ENCODE measurements at places on chromosomes 3 and 15.

DNA sequence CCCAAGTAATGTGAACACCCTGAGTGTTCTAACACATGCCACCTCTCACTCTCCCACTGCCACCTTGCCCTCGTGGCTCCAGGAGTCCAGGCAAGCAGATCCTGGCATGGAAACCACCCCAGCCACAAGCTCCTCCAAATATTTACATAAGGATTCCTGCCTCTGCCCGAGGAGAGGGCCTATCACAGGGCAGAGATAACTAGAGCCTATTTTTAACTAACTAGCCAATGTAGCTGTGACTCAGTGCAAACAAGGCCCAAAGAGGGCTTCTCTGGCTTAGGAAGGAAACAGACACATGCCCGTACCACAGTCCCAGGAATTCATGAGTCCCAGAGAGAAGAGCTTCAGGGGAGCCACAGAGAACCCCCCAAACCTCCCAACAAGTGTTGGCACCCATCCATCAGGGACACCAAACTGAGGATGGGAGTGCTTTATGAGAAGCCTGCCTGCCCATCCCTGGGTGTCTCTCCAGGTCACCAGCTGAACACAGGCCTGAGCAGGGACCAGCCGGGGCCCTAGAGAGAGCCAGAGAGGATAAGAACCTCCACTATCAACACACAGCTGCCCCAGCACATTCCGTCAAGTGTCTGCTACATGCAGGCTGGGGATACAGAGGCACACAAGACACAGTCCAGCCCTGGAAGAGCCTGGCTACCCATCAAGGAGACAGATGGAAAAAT, 9.2 kb downstream of the FYCO1 start:
- DNase-seq: no peak

DNA sequence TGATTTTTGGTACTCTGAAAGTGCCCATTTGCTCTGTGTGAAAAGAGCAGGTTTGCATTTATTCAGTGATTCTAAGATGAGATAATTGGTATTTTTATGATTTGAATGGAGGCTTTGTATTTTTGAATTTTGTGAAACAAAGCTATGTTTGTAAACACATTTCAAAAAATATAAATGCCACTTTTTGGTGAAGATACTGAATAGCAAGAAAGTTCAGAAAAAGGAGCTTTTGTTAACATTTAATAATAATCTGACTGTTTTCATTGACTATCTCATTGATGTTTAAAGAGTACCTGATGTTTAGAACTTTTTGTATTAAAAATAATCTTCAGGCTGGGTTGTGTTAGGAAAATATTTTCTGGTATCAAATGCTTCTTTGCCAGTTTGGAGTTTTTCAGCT, 23.7 kb downstream of the TCF12 start:
- DNase-seq: no peak

DNA sequence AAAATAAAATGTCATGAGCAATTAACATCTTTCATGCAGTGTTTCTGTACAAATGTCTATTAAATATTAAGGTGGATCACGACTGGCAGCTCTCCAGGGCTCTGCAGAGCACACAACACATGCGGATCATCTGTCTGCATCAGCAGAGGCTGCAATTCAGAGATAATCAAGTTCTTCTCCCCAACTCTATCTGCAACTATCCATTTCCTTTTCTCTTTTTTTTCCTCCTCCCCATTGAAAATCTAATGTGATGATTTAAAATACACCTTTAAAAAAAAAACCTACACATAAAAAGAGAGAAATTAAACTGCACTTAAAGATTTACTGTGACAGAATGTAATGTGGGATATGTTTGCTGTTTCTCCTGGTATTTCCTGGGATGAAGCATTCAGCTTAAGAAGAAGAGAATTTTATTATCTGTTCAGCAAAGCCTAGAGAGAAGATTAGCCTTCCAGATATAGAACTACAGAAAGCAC, 352.6 kb upstream of the CCDC54 start:
- no peak for DNase-seq

DNA sequence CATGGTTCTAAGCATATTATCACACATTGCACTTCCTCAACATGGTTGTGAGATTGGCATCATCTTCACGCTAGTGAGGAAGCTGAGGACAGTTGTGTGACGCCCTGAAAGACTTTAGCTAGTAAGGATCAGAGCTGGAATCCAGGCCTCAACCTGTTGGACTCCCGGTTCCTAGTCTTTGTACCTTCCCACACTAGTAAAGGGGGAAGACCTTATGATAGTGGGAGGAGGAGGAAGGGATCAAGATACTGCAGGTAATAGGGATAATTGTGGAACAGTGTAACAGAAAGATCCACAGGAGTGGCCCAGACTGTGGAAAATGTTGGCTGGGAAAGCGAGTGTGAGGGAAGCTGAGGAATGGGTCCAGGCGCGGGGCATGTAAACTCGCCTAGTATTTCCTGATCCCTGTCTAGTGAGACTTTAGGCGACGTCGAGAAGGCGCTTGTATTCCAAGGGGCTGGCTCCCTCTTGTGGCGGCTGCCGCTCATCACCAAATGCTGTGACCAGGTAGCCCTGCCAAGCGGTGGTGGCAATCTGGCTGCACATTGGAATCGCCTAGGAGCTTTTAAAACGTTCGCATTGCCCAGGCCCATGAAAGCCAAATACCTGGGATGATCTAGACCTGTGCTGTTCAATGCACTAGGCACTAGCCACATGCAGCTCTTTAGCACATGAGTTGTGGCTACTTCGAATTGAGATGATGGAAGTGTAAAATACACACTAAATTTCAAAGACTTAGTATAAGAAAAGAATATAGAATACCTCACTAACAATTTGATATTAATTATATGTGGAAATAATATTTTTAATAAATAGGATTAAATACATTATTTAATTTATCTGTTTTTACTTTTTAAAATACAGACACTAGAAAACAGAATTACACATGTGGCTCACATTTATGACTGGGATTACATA, 38.8 kb upstream of the CLDN18 start:
- DNase-seq: no peak

- no peak for DNase-seq
These were observed 1.3 kb downstream of the TNK2 start for GRCh38 chr3:195906865-195907683.
